ENCODE measurements at places on chromosomes 16 and 17.
A peak's percentile ranks its signal among the peaks of the same experiment; 100 is the strongest.

- DNase-seq, result no peak
These were observed 88.0 kb downstream of the TMEM100 start for GRCh38 chr17:55634702-55635101.

GRCh38 chr16:49563666-49564065, 190.1 kb downstream of the C16orf78 start:
- no peak for DNase-seq

DNA sequence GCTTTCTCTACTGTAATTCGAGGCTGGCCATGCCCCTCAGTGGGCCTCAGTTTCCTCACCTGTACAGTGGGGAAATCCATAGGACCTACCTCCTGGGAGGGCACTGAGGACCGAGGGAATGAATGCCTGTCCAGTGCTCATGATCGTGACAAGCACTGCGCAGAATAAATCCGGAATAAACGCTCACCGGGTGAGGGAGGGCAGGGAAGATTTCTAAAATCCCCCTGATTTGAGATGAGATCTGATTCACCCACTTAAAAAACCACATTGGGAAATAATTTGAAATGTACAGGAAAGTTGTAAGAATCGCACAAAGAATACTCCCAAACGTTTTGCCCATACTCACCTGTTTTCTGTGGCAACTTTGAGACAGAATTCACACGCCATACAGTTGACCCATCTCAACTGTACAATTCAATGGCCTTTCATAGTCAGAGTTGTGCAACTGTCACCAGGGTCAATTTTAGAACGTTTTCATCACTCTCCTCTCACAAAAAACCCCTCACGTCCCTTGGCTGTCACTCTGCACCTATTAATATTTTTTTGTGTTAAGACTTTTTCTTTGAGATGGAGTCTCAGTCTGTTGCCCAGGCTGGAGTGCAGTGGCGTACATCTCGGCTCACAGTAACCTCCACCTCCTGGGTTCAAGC, 49.8 kb downstream of the IRF8 start:
- no peak for DNase-seq

DNA sequence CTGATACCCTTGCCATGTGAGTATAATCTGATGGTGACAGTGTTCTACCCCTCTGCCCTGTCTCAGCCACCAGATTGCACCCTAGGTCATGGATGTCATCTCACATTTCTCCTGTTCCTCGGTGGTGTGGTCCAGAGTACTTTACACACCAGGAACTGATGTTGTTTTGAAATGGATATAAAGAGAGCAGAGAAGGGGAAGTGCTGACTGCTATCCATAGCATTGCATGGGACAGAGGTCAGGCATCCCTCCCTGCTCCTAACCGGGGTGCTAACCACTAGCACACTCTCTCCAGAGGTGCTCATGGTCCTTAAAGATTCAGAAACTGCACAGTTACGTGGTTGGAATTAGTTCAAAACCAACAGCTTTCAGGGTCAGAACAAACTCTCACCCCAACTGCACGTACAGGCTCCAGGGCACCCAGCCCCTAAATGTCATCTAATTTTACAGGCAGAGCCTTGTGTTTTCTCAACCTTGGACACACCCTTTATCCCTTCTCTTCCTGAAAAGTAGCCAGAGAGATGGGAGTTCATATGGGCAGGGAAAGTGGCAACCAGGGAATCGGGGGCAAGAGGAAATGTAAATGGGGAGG, 16.3 kb downstream of the TTLL6 start:
- DNase-seq, result no peak

DNA sequence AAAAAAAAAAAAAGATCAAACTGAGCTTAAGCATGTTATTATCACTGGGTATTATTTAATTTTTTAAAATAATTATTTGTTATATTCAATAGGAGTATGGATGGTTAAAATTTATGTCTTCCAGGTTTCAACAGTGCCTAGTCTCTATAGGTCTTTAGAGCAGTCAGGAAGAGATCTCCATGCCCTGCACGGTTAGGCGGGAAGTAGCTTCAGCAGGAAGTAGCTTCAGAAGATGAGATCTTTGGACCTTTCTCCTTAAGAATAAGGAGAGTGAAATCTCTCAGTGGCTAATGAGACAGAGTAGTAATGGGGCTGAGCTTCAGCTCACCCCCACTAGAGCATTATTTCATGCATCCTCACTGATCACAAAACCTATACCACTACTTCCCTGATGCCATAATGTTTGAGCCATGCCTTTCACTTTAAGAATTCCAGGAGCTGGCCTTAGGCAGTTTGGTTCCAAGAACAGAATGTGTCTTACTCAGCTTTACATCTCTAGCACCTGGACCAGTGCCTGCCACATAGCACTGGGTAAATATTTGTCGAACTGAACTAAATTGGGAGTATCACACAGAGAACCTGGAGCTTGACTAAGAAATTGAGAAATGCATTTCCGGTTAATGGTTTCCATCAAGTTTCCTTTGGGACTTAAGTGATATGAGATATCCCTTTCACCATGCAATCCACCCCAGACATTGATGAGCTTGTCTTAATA, 43.5 kb downstream of the SCPEP1 start:
- no peak for DNase-seq

GRCh38 chr17:15262291-15263205, 2.6 kb downstream of the PMP22 start:
- DNase-seq, result peak; percentile 44

- DNase-seq, result no peak
These were observed 2.7 kb downstream of the AHSP start for GRCh38 chr16:31530405-31530804.

DNA sequence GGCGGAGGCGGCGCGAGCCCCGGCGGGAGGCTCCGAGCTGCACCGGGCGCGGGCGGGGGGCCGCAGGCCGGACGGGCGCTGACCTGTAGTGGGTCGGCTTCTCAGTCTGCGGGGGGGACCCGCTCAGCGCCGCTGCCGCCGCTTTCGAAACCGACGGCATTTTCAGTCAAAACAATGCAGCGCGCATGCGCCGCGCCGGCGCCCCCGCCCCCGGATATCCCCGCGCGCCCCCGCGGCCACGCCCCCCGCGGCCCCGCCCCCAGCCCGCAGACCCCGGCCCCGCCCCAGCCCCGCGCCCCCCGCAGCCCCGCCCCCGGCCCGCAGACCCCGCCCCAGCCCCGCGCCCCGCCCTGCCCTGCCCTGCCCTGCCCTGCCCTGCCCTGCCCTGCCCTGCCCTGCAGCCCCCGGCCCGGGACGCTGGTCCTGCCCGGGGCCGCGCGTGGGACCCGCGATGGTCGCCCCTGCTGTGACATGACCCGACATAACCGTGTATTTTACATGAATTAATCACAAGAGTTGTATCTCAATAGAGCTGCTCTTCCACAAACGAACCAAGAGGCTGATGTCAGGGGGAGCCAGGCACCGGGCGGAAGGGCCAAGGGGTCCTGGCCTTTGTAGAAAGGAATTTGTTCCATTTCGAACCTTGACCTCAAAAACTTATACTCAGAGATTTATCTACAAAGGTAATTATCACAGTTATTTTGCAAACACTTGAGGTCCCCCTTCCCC, at the start of gene UNKL:
UNKL (minus strand) TSS at position 173 of the 729 bp plus-strand sequence; CDS start at position 160, 13 bp downstream.
- DNase-seq, result peak; percentile 71

Measured in HuH-7.5 (cell line).